Spleen (tissue), 13 donors: ENCODE measurements at places on chromosomes 3 and 15.

DNA sequence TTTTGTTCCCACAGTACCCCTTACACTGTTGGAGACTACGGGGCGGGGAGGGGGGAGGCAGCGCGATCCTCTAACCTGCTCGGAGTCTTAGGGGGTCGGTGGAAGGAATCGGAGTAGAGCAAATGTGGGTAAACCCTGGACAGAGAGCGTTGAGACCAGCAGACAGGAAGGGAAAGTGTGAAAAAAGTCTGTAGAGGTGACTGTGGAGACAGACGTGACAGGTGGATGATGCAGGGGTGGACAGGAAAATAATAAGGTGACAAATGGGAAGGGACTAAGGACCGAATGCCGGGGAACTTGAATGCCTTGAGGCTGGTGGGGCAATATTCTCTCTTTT lies 424 bp downstream of the EAF2 start:
- DNase-seq = no peak

DNA sequence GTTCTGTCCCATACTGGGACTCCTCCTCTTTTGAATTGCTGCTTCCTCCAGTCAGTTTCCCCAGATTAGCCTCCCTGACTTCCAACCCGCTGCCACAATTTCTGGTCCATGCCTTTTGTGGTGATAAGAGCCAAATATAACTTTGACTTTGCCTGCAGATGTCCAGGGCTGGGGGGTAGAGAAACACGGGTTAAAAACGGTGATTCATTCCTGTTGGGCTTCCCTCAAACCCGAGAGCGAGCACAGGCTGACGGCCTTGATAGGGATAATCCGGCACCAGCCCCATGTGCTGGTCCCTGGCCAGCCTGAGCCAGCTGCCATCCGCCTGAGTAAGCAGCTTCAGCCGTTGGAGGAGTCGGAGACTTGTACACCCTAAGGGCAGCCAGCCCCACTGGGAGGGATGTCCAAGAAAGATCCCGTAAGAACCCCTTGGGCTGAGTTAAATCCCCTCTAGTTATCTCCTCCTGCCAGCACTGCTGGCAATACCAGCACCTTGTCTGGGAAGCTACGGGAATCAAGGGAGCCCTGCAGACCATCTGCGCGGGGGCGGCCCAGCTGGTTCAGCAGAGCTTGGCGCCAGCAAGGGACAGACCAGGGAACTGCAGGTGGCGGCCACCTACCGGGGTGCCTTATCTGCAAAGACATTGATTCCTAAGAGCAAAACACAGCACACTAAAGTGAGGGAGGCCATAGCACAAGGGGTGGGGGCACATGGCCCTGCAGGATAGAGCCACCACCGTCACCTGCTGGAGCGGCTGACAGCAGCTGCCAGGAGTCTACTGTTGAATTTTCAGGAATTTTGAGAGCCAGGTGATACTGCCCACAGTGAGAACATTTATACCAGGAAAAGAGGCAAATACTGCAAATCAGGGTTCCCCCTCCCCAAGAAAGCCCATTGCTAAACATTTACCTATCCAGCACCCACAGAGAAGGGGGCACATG lies 18.1 kb downstream of the CSPG4 start:
- peak; percentile 74 for DNase-seq

GRCh38 chr15:100705065-100705464 lies 102.7 kb downstream of the ASB7 start:
- no peak for DNase-seq

GRCh38 chr15:89972085-89972484 lies 29.0 kb upstream of the ZNF710 start:
- DNase-seq = no peak

DNA sequence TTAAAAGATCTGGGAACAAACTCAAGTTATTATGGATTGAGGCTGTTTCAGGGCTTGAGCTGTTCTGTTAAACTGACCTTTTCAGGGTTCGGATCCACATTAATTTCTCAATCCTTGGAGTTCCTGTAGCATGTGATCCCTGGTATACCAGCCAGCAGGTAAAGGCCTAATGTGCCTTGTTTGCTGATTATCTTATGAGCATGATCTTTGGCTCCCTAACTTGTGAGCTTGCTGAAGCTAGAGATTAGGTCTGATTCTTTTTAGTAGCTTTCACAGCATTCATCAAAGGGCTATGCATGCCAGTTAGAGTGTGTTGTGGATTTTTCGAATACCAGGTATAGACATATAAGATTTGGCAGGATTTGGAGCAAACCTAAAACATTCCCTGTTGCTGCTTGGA lies 10.3 kb downstream of the CORO2B start:
- DNase-seq = no peak
